Activated CD4-positive, alpha-beta memory T cell treated with anti-CD3 and anti-CD28 coated beads for 36 hours (primary cell): ENCODE measurements at places on chromosomes 4 and X. TPM values are rescaled to one million over a fixed set of nuclear protein-coding genes. Genes with fewer than 3 reads are reported as not detected.

The STATH gene
- not detected for total RNA-seq

The ELOVL6 gene
- 8.5 TPM for total RNA-seq

GRCh38 chr4:38930204-38930603 lies 62.6 kb downstream of the FAM114A1 start:
- H3K36me3 ChIP-seq, result no peaks in the 10 kb centered on the region
- peak; percentile 24 for DNase-seq
- no peaks in the 10 kb centered on the region for H3K27me3 ChIP-seq
- no peak overlapping the region for H3K4me3 ChIP-seq

- peaks cover 2% of the 10 kb centered on the region for H3K27me3 ChIP-seq
- peaks cover 10% of the 10 kb centered on the region for H3K4me1 ChIP-seq
- H3K36me3 ChIP-seq, result no peaks in the 10 kb centered on the region
- no peak for DNase-seq
- no peak overlapping the region for H3K4me3 ChIP-seq
Observed at GRCh38 chrX:134191281-134191680, 45.7 kb upstream of the CCDC160 start.
